Neural progenitor cell (in vitro differentiated cells): ENCODE measurements at places on chromosomes 2 and 18.

- no peak for DNase-seq
Observed at GRCh38 chr2:49174750-49175149, 20.4 kb upstream of the FSHR start.

- no peak for DNase-seq
Observed at GRCh38 chr2:109257653-109258052, 128.6 kb downstream of the SH3RF3 start.

DNA sequence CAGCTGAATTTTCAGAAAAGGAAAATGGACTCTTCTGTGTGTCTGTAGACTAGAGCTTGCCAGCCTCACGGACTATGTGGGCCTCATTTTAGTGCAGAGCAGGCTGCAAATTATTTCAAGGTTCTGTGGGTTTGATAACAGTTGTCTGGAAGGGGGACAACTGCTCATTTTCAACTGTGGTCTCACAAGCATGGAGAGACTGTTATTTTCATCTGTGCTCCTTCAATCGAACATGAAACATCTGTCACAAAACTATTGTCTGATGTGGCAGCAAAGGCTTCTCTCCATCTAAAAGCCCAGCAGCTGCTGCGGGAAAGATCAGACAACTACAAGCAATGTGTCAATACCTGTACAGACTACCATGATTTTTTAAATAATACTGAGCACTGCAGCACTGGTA lies 211.8 kb downstream of the LRRTM4 start:
- DNase-seq = no peak

DNA sequence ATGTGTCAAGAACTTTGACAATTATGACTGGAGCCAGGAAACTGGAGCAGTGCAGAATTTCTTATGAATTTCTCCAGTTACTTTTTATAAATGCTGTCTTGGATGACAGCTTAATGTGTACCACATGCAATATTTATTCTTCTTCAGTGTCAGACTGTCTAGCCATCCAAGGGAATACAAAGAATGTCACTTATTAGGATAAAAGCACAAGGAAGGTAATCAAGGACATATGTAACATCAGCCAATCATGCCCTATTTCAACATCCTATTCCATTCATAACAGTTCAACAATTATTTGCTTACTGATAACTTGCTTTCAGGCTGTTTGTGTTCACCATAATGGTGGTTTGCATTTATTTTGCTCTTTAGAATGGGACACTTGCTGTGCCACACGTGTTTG lies 139.8 kb downstream of the OLA1 start:
- no peak for DNase-seq

- no peak for DNase-seq
Observed at GRCh38 chr2:150471813-150472510, 15.5 kb downstream of the RND3 start.

GRCh38 chr18:58624011-58624410 lies 4.9 kb downstream of the ALPK2 start:
- DNase-seq = no peak

DNA sequence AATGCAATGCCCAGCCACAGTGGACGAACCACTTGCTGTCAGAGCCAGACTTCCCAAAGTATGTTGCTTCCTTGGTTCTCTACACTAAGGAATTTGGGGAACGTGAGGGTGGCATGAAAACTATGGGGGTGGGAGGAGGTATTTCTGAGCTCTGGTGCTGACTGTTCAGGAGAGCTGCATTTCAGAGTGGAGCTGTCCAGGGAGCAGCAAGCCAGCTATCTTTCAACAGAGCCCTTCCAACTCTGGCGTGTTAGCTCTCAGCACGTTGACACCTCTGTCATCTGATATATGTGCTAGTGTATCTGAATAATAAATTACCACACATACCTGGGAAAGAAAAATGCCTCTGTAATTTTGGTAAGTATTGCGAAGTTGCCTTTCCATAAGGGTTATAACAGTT lies 66.1 kb downstream of the SAP130 start:
- DNase-seq = no peak

DNA sequence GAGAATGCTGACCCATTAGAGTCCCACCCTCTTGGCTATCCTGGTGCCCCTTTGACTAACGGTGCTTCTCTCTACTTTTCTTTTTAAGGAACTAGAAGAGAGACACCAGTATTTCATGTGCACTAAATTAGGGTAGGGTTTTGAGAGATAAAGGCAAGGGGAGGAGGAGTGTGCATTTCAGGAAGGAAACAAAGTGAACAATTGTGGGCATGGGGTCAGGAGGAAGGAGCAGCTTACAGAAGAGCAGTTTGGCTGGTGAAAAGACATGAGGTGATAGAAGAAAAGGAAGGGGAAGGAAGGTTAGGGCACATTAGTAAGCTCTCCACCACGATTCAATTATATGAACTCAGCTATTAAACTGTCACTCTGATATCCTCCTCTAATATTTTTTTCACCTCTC lies 105.8 kb upstream of the CTAGE1 start:
- DNase-seq = no peak

DNA sequence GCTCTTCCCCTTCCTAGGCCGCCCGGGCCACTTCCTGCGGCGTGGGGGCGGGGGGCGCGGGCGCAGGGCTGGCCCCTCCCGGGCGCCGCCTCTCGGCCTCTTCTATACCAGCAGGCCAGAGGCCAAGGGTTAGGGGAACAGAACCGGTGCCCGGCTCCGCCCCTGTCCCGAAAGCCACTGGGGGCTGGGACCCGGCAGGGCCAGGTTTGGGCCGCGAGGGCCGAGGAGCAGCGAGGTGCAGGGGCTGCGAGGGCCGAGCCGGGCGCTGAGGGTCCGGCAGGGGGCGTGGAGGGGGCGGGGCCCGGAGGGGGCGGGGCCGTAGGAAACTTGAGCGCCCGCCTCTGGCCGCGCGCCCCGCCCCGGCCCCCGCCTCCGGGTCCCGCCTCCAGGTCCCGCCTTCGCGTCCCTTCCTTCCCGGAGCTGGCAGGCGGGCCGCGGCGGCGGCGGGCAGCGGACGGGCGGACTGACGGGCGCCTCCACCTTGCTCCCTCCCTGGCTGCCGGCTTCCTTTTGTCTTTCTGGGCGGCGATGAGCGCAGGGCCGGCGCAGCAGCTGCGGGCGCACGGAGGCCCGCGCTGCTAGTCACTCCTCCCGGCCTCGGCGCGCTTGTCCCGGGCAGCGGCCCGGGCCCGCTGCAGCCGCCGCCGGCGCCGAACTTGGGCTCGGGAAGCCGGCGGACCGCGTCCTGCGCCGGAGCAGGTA lies at the start of gene HPCAL1:
HPCAL1 (plus strand) TSS at position 426 of the 702 bp plus-strand sequence. CDS start 116,854 bp downstream, outside the sequence.
- DNase-seq = peak; percentile 96
